ENCODE measurements at places on chromosomes 3 and 15.
A peak's percentile ranks its signal among the peaks of the same experiment; 100 is the strongest.

DNA sequence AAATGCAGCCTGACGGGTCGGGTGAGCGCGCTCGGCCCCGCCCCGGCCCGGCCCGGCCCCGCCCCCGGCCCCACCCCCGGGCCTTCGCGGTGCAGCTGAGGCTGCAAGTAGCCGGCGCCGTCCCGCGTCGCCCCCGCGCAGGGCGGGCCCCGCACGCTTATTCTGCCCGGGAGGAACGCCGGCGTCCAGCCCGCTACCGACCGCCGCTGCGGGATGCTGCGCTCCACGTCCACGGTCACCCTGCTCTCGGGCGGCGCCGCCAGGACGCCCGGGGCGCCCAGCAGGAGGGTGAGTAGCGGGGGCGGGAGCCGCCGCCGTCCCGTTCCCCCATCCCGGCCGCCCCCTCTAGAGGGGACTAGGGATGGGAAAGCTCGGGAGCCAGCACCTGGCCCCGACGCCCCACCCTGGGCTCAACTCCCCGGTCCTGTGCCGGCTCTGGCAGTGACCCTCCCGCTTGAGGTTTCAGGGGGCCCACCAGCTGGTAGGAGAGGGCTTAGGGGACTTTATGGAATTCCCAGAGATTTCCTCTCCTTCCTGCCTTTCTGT, at the start of gene MYZAP:
Gene MYZAP (plus strand): TSS at position 83 of the 546 bp plus-strand sequence. CDS start 131 bp downstream, at position 214.
- no peak for DNase-seq

DNA sequence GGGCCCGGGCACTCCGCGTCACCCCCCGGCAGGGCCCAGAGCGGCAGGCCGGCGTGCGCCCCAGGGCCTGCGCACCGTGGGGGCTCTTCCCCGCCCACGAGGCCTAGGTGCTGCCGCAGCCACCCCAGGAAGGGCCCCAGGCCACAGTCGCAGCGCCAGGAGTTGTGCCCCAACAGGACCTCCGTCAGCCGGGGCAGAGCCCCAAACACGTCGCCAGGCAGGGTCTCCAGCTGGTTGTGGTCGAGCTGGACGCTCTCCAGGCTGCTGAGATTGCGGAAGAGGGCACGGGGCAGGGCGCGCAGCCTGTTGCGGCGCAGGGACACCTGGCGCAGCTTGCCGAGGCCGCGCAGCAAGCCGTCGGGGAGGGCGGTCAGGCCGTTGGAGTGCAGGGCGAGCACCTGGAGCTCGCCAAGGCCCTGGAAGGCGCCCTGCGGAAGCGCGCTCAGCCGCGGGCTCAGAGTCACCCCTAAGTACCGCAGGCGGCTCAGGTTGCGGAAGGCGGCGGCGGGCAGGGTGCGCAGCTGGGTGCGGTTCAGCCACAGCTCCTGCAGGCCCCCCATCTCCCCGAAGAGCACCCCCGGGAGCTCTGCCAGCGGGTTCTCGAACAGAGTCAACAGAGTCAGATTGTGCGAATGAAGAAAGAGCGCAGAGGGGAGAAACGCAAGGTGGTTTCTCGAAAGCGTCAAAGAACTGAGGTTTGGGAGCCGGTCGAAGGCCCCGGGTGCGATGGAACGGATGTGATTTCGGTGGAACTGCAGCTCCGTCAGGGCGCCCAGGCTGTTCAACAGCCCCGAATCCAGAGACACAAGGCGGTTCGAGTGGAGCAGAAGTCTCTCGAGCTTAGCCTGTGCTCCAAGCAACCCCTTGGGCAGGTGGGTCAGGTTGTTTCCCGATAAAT, 2.0 kb downstream of the GP5 start:
- DNase-seq: no peak

DNA sequence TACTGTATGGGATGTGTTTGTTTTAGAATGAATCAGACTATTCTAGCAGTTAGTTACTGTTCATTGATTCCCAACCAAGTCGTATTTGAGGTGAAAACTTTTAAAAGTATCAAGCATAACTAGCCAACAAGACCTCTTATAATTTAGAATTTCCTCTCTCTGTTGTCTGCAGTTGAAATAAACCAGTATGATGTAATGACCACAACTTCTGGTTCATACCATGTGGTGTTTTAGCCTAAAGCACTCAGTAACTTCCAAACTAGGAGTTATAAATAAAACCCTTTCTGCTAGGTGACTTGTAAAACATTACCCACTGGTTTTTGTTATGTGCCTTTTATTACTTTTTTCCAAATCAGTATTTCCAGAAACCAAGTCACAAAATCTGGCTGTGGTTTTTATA, 19.8 kb upstream of the P2RY12 start:
- no peak for DNase-seq

- DNase-seq: no peak
Measured at GRCh38 chr15:29540479-29540878, 270.9 kb upstream of the NSMCE3 start.

- no peak for DNase-seq
Measured at GRCh38 chr15:93862791-93863190, 368.6 kb upstream of the MCTP2 start.

GRCh38 chr15:94443186-94443585, 211.8 kb downstream of the MCTP2 start:
- no peak for DNase-seq

DNA sequence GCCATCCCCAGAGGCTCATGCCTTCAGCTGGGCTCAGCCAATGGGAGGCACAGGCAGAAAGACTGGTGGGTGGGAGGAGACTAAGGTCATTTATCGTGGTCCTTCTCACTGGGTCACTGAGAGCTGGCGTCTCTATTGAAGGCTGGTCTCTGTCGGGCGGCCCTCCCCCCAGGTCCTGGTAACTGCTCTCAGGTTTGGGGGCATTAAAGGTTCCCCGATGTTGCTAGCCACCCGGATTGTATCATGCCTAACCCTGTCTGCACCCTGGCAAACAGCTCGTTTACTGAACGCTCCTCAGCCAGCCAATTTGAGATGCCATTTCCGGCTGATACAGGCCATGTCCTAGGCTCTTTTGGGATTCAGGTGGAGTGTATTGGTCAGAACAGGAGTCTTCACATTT, 10.5 kb downstream of the SELENOS start:
- no peak for DNase-seq

DNA sequence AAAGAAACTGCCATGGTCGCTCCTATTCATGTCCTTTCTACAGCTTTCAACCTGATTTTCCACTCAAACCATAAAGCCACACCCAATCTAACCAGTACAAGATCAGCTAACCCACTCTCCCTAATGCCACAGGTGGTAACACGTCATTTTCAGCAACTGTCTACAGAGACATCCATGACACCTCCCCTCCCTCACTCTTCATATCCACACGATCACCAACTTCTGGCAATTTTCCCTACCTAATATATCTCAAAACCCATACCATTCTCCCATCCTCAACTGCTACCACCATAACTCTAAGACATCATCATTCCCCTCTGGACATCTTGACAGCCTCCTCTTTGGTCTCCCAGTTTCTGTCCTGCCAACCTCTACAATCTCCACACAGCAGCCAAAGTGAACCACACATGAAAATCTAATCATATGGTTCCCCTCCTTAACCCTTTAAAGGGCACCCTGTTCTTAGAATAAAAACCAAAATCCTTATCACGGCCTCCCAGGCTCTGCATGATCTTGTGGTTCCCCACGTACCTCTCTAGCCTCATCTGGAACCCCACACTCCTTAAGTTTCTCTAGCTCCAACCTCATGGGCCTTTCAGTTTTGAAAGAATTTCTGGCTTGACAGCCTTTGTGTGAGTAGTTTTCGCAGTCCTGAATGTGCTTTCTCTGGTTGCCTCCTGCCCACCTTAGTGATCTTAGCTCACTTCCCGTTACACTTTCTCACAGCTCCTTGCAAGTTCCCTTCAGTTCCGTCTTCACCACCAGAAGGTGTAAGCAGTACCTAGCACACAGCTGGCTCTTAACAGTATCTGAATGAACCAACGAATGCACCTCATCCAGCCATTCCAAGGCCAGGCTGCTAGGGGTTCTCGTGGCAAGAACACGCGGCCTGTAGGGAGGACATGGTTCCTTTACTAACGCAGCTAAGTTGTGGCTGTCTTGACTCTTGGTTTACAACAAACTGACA, 33.4 kb downstream of the SPINK8 start:
- no peak for DNase-seq

DNA sequence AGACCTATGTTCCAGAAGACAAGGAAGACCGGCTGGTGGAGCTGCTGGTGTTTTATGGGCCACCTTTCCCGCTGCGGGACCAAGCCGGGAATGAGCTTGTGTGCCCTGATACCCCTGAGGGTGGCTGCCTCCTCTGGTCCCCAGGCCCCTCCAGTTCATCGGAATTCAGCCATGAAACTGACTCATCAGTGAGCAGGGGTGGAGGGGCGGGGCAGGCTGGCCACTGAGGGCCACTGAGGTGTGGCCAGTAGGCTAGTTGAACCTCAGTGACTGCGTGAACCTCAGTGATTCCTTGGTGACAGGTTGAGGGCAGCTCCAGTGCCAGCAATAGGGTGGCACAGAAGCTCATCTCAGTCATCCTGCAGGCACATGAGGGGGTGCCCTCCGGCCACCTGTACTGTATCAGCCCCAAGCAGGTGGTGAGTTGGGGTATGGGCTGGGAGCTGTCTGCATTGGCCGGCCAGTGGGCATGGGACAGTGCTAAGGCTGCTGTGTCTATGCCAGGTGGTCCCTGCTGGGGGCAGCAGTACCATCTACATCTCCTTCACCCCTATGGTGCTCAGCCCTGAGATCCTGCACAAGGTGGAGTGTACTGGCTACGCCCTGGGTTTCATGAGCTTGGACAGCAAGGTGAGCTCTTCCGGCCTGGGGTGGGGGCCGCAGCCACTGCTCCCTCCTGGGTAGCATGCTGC, 20.3 kb downstream of the ACAA1 start:
- DNase-seq: no peak

DNA sequence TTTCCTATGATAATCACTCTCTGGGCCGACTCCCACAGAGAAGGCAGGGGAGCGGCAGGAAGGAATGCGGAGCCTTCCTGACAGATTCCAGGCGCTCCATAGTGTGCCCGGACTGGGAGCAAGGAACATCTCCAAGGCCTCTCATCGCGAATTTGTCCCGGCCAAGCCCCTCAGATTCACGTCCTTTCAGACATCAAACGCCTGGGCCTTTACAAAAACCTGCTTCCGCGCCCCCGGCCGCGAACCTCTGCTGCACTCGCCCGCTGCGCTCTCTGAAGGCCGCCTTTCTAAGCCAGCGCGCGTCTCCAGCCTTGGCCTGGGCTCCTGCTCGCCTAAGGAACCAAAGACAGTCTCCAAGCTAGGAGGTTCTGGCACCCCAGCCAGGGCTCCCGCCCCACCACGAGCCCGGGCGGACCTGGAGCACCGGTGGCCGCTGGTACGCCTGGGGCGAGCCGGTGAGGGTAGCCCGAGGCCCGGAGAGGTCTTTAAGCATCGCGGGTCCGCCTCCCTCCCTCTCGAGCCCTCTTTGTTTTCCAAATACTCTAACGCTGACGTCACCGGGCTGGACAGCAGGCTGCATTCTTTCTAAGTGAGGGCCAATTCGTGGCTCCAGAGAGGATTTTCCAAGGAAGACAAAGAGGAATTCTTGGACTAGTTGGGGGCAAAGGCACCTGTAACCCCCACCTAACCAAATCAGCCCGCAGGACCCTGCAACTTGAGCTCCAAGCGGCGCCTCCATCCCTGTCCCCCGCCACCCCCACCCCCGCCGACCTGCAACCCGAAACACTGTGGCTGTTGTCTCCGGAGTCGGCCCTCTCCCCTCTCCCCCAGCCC, 759 bp downstream of the AMOTL2 start:
- peak; percentile 80 for DNase-seq

DNA sequence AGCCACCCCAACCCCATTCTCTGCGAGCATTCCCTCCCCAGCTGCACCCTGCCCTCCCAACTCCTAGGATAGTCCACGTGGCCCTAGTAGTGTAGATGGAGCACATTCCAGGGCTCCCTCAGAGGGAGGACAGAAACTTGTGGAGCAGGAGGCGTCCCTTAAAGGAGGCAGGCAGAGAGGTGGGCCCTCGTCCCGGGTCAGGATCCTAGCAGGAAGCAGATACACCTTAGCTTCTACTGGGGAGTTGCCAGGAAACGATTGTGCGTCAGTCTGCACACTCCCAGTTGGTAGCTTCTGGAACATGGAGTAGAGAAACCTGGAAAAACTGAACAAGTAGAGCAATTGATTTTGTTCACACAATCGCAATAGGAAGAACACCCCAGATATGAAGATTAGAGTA, 43.9 kb upstream of the KLHL25 start:
- no peak for DNase-seq

DNA sequence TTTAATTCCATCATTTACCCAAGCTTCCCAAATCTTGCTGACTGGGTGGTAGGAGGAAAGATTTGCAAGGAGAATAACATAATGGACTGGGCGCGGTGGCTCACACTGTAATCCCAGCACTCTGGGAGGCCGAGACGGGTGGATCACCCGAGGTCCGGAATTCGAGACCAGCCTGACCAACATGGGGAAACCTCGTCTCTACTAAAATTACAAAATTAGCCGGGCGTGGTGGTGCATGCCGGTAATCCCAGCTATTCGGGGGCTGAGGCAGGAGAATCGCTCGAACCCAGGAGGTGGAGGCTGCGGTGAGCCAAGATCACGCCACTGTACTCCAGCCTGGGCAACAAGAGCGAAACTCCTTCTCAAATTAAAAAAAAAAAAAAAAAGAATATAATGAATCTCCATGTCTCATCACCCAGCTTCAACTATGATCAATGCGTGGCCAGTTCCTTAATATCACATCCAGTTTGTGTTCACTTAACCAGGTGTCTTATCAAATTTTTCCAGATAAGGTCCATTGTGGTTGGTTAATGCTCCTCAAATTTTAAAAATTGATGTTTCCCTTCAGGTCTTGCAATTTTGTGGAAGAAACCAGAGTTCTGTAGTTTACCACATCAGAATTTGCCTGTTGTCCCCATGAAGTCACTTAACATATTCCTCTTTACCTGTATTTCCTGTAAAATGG, 1.3 kb upstream of the ABCF3 start:
- DNase-seq: no peak

DNA sequence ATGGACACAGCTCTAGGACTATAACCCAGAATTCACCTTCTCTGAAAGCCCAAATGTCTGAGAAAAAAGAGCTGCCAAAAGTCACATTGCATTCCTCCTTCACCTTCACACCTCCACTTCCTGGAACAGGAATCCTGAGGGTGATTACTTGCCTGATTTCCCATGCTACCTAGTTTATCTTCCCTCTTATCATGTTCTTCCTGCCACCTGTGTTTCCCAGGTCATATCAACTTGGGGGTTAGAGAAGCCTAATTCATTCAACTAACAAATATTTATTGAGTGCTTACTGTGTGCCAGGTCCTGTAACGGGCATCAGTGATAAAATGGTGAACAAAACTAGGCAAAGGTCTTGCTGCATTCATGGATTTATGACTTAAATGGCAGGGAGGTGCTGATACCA, 279.6 kb upstream of the WNT5A start:
- no peak for DNase-seq

GRCh38 chr15:62648954-62649353, 393.6 kb upstream of the TPM1 start:
- DNase-seq: no peak

DNA sequence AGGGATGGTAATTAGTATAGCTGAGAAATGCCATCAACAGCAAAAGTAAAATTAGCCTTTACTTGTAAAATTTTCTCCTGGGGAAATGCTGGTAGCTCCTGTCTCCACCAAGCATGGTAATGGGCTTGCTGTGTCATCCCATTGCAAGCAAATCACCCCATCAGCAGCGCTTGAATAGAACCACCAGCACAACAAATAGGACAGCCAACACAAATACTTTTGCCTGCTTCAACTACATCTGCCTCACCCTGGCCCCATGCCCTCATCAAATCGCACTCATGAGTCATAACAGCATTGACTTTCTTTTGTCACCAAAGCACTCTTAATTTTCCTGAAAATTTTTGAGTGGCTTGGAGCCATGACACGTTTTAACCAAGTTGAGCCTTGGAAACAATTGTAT, 52.6 kb downstream of the ERC2 start:
- no peak for DNase-seq

- no peak for DNase-seq
Measured at GRCh38 chr3:21502656-21503055, 248.4 kb downstream of the ZNF385D start.

- no peak for DNase-seq
Measured at GRCh38 chr3:37217098-37217849, 42.9 kb upstream of the LRRFIP2 start.
